ENCODE measurements at places on chromosomes 5 and 9. TPM values are rescaled to one million over a fixed set of nuclear protein-coding genes. Genes with fewer than 3 reads are reported as not detected.

DNA sequence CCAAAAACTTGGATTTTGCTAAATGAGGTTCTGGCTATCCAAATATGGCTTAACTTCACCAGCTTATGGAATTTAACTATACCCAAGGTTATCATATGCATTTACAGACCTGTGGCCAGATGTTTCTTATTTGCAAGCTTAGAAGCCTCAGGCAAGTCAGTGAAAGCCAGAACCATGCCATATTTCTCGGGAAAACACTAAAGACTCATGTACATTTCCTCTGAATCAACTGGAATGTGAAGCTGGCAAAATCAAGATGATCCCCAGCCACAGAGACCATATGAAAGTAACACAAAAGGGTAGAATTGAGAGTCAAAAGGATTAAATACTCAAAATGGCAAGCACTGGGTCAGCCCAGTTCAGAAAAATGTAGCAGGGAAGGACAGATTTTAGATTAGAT lies 76.4 kb upstream of the SLC1A1 start:
- DNase-seq = no peak
- no peak overlapping the region for H3K27ac ChIP-seq
- no peaks in the 10 kb centered on the region for H3K27me3 ChIP-seq
- H3K4me3 ChIP-seq = no peak overlapping the region
- no peaks in the 10 kb centered on the region for H3K36me3 ChIP-seq
- no peaks in the 10 kb centered on the region for H3K4me1 ChIP-seq

DNA sequence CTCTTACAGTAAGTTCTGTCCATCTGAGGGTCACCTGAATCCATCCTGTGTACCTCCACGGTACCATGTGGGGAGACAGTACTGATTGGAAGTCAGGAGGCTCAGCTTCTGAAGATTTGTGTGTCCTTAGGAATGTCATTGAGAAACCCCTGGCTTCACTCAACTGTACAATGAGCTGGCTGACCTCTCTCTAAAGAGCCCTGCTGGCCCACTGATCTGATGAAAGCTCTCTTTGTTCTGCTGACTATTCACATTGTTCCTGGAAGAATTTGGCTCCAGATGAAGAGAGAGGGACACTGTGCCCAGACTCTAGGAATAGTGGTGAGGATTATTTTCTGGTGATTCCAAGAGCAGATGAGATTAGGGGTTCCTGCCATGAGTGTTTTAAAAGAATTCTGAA lies 141.2 kb downstream of the LURAP1L start:
- H3K4me3 ChIP-seq = no peak overlapping the region
- no peaks in the 10 kb centered on the region for H3K4me1 ChIP-seq
- H3K27ac ChIP-seq = no peak overlapping the region
- peak; percentile 41 for DNase-seq
- H3K27me3 ChIP-seq = no peaks in the 10 kb centered on the region
- no peaks in the 10 kb centered on the region for H3K36me3 ChIP-seq

- no peaks in the 10 kb centered on the region for H3K27me3 ChIP-seq
- no peaks in the 10 kb centered on the region for H3K4me1 ChIP-seq
- DNase-seq = no peak
- no peaks in the 10 kb centered on the region for H3K36me3 ChIP-seq
Measured at GRCh38 chr5:116858705-116859333, 284.2 kb upstream of the SEMA6A start.

- H3K27me3 ChIP-seq = no peaks in the 10 kb centered on the region
- H3K27ac ChIP-seq = no peak overlapping the region
- H3K4me1 ChIP-seq = no peaks in the 10 kb centered on the region
Measured at GRCh38 chr5:164679461-164679860, 1174.0 kb downstream of the MAT2B start.

- H3K27me3 ChIP-seq = no peaks in the 10 kb centered on the region
- H3K27ac ChIP-seq = no peak overlapping the region
- no peak for DNase-seq
- no peaks in the 10 kb centered on the region for H3K4me1 ChIP-seq
- no peaks in the 10 kb centered on the region for H3K36me3 ChIP-seq
Measured at GRCh38 chr5:120778491-120779484, 314.7 kb downstream of the PRR16 start.

DNA sequence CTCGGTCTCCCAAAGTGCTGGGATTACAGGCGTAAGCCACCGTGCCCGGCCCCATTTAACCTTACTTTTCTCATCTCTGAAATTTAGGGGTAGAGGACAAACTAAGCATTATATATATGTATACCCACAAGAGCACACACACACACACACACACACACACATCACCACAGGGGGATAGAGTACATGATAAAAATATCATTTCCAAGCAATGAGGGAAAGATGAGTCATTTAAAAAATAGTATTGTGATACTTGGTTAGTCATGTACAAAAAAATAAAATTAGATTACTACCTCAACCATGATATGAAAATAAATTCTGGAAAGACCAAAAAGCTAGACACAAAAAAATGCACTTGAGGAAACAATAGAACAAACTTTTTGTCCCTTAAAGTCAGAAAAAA lies 67.2 kb downstream of the CDH18 start:
- no peak overlapping the region for H3K27ac ChIP-seq
- H3K4me3 ChIP-seq = no peak overlapping the region
- H3K36me3 ChIP-seq = no peaks in the 10 kb centered on the region
- DNase-seq = no peak
- no peaks in the 10 kb centered on the region for H3K4me1 ChIP-seq

DNA sequence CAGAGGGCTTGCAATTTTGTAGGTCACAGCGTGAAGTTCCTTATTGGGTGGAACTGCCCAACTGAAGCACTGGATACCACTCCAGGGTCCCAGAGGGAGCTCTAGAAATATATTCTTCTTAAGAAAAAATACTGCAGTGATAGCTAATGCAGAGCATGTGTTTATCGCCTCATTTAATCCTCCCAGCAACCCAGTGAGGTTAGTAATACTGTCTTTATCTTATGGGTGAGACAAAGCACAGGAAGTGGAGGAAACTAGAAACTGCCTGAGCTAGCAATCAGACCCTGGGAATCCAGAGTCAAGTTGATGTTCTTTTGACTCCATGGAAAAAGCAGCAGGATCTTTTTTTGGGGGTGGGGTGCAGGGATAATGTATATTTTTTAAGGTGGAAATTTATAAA lies 153.3 kb downstream of the PJA2 start:
- no peak overlapping the region for H3K4me3 ChIP-seq
- H3K27me3 ChIP-seq = no peaks in the 10 kb centered on the region
- H3K4me1 ChIP-seq = no peaks in the 10 kb centered on the region
- H3K27ac ChIP-seq = no peak overlapping the region
- no peak for DNase-seq

- no peak overlapping the region for H3K27ac ChIP-seq
- no peaks in the 10 kb centered on the region for H3K27me3 ChIP-seq
- H3K4me3 ChIP-seq = no peak overlapping the region
- no peaks in the 10 kb centered on the region for H3K36me3 ChIP-seq
- H3K4me1 ChIP-seq = no peaks in the 10 kb centered on the region
- no peak for DNase-seq
Measured at GRCh38 chr9:69867081-69867814, 46.6 kb downstream of the CFAP95 start.

DNA sequence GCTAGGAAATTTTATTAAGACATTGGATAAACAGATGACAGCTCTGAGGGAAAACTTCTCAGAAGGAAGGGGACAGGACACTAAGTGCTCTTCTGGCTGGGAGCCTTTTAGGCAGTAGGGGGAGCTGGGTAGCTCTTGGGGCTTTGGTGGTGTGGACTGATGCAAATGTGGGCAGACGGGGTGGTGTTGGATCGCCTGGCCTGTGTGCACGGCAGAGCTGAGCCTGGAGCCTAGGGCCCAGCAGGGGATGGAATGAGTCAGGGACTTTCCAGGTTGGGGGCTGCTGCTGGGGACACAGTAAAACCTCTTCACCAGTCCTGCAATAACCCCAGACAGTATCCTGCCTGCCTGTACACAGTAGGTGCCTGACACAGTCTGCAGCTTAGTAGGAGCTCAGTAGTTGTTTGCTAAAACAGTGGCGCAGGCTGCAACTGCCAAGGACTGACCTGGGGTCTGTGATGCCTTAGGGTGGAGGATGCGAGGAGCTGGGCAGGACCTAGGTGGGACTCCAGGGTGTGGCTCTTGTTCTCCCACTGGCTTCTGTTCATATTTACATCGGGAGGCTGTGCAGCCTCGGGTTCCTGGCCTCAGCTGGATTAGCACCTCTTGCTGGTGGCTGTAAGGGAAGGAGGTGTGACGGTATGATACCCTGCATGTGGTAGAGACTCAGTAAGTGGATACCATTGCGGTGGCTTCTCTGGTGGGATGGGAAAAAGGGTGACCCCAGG lies 83.8 kb downstream of the DAB2IP start:
- peaks cover 58% of the 10 kb centered on the region for H3K4me1 ChIP-seq
- peak; percentile 61 for DNase-seq
- H3K27me3 ChIP-seq = no peaks in the 10 kb centered on the region
- no peak overlapping the region for H3K4me3 ChIP-seq

DNA sequence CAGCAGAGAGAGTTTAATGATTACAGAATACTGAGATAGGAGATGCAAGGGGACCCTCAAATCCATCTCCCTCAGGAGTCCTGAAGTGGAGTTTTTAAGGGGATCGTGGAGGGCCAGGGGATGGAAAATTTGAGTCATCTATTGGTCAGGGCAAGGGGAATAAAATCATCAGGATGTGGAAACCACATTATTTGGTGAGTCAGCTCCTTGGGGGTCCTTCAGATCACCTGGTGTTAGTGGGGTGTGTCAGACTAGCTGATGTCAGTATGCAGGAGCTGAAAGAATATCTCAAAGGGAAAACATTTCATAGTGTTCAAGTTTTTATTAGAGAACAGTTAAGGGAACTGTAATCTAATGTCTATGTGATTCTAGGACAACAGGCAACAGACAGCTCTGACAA lies 183.0 kb upstream of the FTMT start:
- no peak overlapping the region for H3K27ac ChIP-seq
- H3K4me3 ChIP-seq = no peak overlapping the region
- H3K36me3 ChIP-seq = no peaks in the 10 kb centered on the region
- no peak for DNase-seq

DNA sequence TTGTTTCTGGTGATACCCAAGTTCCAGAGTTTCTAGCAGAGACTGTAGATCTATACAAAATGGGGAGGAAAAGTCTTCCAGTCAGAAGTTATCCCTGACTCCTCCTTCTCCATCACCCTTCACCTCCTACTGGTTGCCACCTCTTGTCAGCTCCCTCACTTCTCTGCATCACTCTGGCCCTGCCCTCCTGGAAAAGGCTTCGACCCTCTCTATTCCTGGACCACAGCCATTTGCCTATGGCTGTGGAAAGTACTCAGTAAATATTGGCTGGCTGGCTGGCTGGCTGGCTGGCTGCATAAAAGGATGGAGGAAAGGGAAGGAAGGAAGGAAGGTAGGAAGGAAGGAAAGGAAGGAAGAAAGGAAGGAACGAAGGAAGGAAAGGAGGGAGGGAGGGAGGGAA lies 32.7 kb upstream of the ABCA1 start:
- H3K4me1 ChIP-seq = no peaks in the 10 kb centered on the region
- H3K27ac ChIP-seq = no peak overlapping the region
- H3K36me3 ChIP-seq = no peaks in the 10 kb centered on the region
- no peaks in the 10 kb centered on the region for H3K27me3 ChIP-seq
- DNase-seq = no peak
- no peak overlapping the region for H3K4me3 ChIP-seq

GRCh38 chr5:139837711-139838380 lies 42.2 kb downstream of the PSD2 start:
- no peaks in the 10 kb centered on the region for H3K36me3 ChIP-seq
- no peaks in the 10 kb centered on the region for H3K27me3 ChIP-seq
- no peak overlapping the region for H3K4me3 ChIP-seq
- H3K4me1 ChIP-seq = no peaks in the 10 kb centered on the region

DNA sequence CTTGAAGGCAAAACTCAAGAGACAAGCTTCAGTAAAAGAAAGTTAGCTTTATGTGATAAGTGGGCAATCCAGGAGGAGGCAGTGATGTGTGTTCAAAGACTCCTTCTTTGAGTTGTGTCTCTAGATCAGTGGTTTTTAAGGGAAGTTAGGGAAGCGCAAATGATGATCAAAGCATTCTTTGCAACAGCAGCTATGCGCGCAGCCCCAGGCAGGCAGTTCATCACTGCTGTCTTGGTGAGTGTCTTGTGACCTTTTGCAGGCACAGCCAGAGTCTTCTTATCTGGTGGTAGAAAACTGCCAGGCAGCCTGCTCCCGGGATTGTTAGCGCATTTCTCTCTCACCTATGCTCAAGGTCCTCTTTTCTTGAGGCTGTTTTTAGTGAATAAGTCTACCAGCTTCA lies 40.3 kb upstream of the CLK4 start:
- peak; percentile 33 for DNase-seq
- no peaks in the 10 kb centered on the region for H3K27me3 ChIP-seq
- no peak overlapping the region for H3K27ac ChIP-seq

GRCh38 chr9:138080979-138081378 lies 203.4 kb downstream of the CACNA1B start:
- H3K36me3 ChIP-seq = no peaks in the 10 kb centered on the region
- H3K27ac ChIP-seq = no peak overlapping the region
- no peaks in the 10 kb centered on the region for H3K4me1 ChIP-seq
- H3K4me3 ChIP-seq = no peak overlapping the region

The ENTPD8 gene
- 2.2 TPM for total RNA-seq

The HAPLN1 gene
- total RNA-seq = not detected

The DDX4 gene
- 85.8 TPM for total RNA-seq

The PFN3 gene
- 45.7 TPM for total RNA-seq

The OR1Q1 gene
- total RNA-seq = not detected

The HTR4 gene
- total RNA-seq = 0.56 TPM

The NAIP gene
- 29.0 TPM for total RNA-seq
